ENCODE measurements at places on chromosomes 13 and 19.

GRCh38 chr13:78714717-78715116 is 55.8 kb upstream of the OBI1 start:
- no peak for DNase-seq

DNA sequence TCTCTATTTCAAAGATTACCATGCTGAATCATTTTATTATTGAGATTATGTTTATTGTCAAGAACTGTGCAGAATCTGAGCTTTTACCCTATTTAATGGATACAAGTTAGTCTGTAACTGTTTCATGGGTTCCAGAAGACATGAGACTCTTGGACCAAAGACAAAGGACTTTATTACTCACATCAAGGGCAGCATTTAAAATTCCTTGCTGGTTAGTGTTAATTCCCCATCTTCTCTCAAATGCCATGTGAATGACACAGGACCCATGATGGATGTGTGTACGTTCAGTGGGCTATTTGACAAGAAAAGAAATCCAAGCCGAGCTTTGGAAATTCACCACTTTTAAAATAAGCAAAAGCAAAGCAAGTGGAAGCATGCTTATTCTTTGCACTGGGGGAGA is 139.9 kb downstream of the PCDH20 start:
- DNase-seq: no peak

DNA sequence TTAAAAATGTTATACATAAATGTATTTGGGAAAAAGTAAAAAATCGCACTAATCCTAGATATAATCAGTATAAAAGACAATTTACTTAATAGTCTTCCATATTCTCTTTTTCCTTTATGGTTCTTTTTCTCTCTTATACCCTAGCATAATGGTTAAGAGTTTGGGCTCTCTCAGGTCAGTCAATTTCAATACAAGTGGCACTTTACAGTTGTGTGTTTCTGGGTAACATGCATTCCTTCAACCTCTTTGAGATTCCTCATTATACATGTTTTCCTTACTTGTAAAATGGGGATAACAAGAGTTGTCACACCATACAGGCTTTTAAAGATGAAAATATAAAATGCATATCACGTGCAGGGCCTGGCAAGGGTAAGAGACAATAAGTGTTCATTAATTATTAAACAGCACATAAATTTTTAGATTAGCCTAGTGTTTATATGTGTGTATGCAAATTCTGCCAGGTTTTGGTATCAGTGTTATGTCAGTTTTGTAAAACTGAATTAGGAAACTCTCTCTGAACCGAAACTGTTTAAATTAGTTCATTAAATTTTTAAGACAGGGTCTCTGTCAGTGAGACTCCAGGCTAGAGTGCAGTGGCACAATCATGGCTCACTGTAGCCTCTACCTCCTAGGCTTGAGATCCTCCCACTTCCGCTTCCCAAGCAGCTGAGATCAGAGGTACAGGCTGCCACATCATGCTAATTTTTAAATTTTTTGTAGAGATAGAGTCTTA is 49.8 kb downstream of the ELF1 start:
- no peak for DNase-seq

- no peak for DNase-seq
These were observed 7.4 kb upstream of the CEBPG start for GRCh38 chr19:33366127-33366526.

- no peak for DNase-seq
These were observed 10.6 kb upstream of the DPF1 start for GRCh38 chr19:38234615-38235014.

DNA sequence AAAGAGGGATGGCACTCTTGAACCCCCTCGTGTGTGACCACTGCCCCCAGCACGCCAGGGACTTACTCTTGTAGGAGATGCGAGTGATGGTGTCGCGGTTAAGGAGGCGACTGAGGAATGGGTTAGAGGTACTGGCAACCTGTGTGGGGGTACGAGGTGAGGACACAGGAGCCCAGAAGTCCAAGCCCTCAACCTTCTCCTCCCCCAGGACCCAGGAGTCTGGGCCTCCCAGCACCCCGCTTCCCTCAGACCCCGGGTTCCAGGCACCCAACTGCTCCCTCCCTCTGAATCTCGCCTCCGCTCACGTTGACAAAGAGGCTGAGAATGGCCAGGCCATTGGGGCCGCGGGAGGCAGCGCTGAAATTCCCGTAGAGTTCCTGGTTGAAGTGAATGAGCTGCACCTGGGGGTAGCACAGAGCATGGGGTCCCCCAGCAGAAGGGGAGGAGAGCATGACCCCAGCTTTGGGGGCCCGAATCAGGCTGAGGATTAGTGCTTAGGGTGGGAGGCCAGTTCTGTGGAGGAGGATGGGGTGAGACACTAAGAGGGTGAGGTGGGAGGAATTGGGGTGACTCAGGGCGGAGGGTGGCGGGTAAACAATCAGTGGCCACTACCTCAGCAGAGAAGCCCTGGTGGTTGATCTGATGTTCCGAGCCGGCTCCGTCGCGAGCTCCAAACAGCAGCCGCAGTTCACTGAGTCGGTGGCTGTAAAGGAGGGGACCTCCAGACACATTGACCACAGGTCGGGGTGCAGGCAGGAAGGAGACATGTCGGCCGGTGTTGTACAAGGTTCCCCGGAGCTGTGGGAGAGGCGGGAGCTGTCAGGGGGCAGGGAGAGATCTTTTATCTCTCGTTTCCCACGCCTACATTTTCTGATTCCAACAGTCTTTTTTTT is 2.5 kb upstream of the DBP start:
- no peak for DNase-seq
